ENCODE measurements at places on chromosomes 2 and 18.

- DNase-seq: no peak
These were observed 461.2 kb upstream of the TMEFF2 start for GRCh38 chr2:192655916-192656315.

- peak; percentile 34 for DNase-seq
These were observed 373.5 kb upstream of the MYT1L start for GRCh38 chr2:2704428-2705090.

- no peak for DNase-seq
These were observed 601.1 kb upstream of the PIK3C3 start for GRCh38 chr18:41353777-41354528.

- DNase-seq: no peak
These were observed 93.5 kb downstream of the FAM124B start for GRCh38 chr2:224308272-224308911.

Measured in NCI-H146 (cell line).